ENCODE measurements at places on chromosomes 5 and 9.

GRCh38 chr9:135308821-135309762 is 170.5 kb upstream of the PPP1R26 start:
- peak; percentile 4 for DNase-seq

DNA sequence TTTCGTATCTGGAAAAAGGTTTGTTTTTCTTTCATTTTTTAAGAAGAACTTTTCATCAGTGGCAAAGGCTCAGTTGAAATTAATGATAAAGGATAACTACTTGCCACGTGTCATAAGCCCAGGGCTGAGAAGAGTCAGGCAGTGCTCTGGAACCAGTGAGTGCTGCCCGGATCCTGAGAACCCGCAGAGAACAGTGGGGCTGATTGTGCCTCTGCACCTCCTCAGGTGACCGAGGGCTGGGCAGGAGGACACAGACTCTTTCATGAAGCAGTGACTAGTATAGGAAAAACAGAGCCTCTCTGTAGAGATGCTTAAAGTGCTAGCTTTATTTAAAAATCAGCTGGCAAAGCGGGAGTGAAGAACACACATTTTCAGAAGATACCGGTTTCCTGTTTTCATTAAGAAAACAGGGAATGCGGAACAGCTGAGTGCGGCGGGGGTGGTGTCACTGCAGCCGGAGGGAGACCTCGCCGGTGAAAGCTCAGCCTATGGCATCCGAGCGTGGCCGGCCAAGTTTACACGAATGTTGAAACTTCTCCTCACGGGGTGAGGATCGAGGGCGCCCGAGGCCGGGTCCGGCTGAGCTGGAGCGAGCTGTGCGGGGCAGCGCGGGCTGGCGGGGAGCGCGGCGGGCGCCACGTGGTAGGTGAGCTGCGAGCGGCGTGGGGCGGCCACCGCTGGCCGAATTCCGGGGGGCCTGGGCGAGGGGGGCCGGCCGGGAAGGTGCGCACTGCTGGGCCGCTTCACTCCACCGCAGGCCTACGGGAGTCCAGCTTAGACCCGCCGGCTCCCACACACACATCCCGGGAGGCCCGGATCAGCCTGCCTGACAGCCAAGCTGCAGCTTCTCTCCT is 134.7 kb upstream of the DMRT1 start:
- DNase-seq: peak; percentile 54

DNA sequence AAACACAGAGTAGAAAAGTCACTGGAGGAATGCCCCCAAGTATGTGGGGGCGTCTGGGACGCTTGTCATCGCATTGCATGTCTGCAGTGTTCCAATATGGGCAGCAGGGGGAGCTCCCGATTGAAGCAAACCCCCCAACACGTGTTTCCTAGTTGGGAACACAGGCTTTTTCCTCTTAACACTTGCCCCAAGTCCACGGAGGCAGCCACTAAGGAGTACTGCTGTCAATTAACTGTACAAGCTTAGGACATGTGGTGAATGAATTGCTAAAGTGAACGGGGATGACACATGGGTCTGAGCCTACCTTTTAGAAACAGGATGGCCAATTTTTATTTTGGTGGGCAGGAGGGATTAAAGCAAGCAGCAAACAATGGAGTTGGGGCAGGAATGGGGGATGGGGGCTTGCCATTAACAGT is 2.2 kb downstream of the GABRB2 start:
- peak; percentile 43 for DNase-seq

DNA sequence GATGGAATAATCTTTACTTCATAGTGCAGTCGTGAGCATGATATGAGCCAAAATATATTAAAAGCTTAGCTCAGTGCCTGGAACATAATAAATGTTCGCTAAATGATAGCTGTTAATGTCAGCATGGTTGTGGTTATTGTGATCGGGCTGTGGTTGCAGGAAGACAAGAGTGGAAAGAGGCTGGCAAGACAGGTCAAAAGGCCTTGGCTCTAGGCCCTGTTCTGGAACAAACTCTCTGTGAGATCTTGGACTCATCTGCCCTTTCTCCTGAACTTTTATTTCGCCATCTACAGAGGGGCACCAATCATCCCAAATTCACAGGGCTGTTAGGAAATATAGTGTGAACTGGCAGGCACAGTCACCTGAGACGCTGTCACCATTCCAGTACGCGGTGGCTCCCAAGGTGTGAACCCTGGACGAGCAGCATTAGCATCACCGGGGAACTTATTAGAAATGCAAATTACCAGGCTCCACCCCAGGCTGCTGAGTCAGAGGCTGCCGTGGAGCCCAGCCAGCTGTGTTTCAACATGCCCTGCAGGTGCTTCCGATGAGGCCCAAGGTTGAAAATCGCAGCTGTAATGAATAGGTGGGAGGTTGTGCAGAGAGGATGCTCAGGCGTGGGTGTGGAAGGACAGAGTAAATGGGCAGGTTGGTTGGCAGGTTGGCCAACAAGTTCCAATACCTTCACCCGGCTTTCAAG is 50.2 kb upstream of the SAP30L start:
- no peak for DNase-seq

- peak; percentile 51 for DNase-seq
These were observed 92.1 kb downstream of the LMNB1 start for GRCh38 chr5:126869005-126869451.

DNA sequence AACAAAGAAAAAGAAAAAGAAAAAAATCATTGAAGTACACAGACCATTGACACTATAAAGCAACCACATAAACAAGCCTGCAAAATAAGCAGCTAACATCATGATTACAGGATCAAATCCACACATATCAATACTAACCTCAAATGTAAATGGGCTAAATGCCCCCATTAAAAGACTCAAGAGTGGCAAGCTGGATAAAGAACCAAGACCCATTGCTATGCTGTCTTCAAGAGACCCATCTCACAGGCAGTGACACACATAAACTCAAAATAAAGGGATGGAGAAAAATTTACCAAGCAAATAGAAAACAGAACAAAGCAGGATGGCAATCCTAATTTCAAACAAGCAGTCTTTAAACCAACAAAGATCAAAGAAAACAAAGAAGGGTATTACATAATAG is 15.7 kb upstream of the FBN2 start:
- no peak for DNase-seq

GRCh38 chr5:74432216-74432615 is 208.3 kb downstream of the ENC1 start:
- no peak for DNase-seq

GRCh38 chr5:39132128-39132447 is 57.9 kb upstream of the RICTOR start:
- no peak for DNase-seq

GRCh38 chr5:98773464-98774191 is at the start of gene RGMB:
TSS of gene RGMB (plus strand) at chr5:98773663. CDS start at chr5:98774071, 408 bp downstream.
- DNase-seq: peak; percentile 87

DNA sequence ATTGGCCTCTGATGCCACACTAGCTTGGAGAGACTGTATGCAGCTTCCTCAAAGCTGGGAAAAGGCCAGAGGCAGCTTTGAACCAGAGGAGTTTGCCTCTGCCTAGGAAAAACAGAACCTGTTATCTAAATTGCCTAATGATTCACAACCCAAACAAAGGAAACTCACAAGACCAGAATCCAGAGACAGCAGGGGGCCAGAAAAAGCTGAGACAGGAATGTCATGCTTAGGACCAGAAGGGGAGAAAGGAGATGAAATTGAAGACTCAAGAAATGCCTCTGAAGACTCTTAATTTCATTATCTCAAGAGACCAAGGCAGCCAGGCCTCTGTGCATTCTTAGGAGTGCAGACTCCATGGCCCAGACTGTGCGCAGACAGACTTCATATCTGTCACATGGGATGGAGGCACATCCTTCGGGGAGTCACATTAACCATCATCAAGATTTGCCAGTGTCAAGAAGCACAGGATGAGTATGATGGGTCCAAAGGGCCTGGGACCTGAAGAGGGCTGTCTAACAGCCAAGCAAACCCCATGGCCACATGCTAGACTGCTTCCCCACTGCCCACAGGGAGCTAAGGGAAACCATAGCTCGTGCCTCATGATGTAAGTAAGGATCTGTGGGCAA is 57.3 kb downstream of the ARSB start:
- DNase-seq: no peak

GRCh38 chr9:13480693-13481092 is 201.2 kb upstream of the MPDZ start:
- DNase-seq: no peak

- no peak for DNase-seq
These were observed 391.2 kb upstream of the SGCD start for GRCh38 chr5:155935723-155936122.

DNA sequence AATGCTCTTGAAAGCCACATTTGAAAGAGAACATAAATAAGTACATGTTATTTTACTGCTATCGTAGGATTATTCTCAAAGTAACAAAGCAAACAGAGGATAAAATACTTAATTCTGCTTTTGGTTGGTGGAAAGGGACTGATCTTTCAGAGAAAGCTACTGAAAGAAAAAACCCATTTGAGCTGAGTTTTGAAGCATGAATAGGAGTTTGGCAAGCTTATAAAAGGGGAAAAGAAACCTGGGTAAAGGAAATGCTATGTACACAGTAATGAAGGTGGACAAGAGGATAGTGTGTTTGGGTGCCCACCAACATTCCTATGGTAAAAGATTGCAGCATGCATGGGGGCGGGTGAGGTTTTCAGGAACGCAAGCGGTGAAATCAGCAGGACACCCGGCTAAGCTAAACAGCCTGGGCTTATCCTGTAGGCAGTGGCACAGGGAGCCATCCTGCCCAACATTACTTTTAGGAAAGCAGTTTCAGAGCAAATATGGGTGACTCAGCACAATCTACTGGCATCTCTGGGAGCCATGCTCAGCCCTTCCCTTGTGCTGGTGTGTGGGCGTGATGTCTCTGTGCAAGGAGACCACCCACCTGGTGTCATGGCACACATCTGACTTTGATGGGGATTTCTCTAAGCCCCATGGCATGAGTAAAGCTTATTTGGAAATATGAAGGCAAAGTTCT is 673.9 kb upstream of the KLF4 start:
- DNase-seq: no peak

DNA sequence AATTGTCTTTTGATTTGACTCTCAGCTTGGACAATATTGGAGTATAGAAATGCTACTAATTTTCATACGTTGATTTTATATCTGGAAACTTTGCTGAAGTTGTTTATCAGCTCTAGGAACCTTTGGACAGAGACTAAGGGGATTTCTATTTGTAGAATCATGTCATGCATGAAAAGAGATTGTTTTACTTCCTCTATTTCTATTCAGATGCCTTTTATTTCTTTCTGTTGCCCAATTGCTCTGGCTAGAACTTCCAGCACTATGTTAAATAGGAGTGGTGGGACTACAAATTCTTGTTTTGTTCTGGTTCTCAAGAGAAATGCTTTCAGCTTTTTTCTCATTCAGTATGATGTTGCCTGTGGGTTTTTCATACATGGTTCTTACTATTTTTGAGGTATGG is 112.8 kb upstream of the CDH12 start:
- no peak for DNase-seq

- no peak for DNase-seq
These were observed 58.5 kb upstream of the UBAC1 start for GRCh38 chr9:136019681-136020060.

- DNase-seq: no peak
These were observed 32.9 kb downstream of the FAM81B start for GRCh38 chr5:95424016-95424415.

DNA sequence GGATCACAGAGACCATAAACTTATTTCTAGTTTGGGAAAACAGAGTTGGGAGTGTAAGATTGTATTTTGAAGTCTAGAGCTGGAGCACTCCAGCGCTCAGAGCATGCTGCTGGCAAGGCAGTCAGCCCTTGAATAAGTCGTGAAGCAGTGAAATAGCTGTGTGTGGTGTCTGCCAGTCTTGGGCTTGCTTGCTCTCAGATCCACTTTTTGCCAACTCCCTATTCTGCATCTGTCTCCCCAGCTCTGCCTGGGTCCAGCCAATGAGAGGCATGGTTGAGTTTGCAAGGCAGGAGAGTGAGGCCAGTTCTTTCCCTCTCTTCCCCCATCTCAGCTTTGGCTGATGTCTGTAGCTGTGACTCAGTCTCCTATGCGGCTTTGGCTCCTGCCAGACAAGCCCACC is 23.3 kb upstream of the RASGRF2 start:
- no peak for DNase-seq

GRCh38 chr5:119378075-119378700 is 22.4 kb downstream of the TNFAIP8 start:
- DNase-seq: no peak

GRCh38 chr9:35756275-35757225 is 2.5 kb upstream of the MSMP start:
- peak; percentile 87 for DNase-seq

GRCh38 chr9:126389992-126390391 is 63.4 kb downstream of the MVB12B start:
- DNase-seq: no peak

DNA sequence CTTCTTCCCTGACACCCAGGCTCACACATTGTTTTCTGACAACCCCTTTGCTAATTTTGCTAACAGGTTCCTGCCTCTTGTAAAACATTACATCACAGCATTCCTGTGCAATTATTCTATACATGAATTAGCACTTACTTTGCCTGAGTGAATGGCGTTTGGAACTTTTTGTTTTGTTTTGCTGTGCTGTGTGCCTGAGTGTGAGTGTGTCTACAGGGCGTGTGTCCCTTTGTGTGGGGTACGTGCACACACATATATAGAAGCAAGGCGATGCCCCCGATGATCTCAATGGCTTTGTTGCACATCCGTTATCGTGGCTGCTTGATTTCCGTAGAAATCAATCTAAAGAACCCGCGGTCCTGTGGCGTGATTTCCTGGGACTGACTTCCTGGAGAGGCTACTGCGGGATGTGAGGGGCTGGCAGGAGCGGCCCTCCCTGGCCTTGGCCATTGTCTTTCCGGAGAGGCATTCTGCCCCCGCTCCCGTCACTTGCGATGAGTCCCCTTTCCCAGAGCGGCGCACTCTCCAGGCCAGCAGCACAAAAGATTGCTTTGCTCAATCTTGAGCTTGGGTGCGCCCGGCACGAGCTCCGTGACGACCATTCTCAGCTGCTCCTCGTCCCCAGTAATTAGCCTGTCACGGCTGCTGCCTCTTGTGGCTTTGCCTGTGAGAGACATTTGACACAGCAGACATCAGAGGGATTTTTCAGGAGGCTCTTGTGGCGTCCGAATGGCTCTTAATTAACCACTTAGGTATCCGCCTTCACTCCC is 398.1 kb upstream of the IRX1 start:
- DNase-seq: no peak

DNA sequence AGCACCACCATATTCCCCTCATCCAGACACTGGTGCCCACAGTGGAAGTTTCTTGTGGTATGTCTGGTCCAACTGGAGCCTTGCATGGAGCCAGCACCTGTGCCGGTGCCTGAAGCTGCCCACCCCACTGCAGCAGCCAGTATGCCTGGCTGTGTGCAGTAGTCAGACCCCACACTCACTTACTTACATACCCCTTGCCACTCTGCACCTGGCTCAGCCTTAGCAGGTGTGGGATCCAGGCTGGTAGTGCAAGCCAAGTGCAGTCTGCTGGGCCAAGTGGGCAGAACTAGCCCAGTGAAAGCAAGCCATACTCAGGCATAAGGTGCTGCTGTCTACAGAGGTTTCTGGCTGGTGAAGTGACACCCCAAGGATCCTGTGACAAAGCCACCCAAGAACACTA is 871.4 kb upstream of the C9orf72 start:
- DNase-seq: no peak

GRCh38 chr5:120446901-120447300 is 17.2 kb upstream of the PRR16 start:
- DNase-seq: no peak

All from activated CD8-positive, alpha-beta T cell treated with anti-CD3 and anti-CD28 coated beads, Interleukin-2, amount 10 ng/mL, durations not matched to agents 7 days and 5 days (primary cell).